ENCODE measurements at places on chromosomes 7 and 10.

DNA sequence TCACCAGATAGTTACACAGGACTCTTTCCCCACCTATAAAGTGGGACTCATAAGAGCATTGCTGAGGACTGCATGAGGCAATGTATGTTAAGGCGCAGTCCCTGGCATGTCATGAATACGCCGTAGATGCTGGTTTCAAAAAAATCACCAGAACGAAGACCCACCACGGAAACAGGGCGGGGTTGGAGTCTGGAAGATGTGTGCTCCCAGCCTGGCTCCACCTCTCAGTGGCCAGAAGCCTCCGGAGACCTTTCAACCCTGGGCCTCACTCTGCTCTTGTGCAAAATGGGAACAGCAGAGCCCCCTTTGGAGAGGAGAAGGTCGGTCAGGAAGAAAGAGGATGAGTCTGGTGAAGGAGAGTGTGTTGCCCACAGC, 12.4 kb upstream of the ZMIZ1 start:
- no peak for DNase-seq

DNA sequence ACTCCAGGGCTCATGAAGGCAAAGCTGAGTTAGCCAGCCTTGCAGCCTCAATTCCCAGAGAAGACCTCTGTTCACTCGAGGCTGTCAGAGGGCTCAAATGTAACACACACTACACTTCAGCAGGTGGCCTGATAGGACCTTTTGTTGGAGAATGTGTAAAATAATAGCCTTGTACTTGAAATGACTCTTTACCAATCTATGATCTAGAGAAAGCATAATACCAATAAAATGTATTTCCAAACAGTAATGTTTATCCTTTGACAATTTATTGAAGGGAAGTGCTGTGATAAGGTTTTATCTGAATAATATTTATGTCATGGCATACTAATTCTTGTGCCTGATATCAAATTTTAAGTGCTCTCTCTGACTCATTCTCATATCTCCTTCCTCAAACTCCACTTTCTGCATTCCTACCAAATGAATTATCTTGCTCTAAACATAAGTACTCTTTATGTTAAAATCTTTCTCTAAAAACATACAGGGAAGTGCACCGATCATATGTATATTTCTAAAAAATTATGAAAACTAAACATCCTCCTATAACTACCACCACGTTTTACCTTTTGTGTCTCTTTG, 20.9 kb downstream of the CYP3A7 start:
- DNase-seq, result no peak

DNA sequence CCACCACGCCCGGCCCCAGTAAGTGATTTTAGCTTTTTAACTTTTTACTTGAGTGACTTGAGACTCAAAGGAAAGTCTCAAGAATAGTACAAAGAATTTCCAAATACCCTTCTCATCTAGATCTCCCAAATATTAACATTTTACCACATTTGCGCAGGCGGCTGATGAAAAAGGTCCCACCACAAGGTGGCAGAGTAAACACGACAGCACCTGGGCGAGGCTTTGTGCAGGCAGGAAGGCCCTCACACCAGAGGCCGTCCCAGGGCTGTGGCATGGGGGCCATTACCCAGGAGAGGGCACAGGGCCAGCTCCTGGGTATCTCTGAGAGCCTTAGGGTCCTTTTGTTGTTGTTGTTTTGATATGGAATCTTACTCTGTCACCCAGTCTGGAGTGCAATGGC, 50.0 kb upstream of the WIPI2 start:
- no peak for DNase-seq

GRCh38 chr10:121766426-121766825, 161.4 kb downstream of the ATE1 start:
- no peak for DNase-seq

DNA sequence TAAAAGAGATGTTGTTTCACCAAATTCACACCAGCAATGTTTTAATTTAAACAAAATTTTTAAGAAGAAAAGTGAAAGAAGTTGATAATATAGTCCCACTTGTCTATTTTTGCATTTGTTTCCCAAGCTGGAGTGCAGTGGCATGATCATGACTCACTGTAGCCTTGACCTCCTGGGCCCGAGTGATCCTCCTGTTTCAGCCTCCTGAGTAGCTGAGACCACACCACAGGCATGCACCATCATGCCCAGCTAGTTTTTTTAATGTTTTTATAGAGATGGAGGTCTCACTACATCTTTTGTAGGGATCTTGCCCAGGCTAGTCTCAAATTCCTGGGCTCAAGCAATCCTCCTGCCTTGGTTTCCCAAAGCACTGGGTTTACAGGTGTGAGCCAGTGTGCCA, 14.1 kb upstream of the NDUFA5 start:
- no peak for DNase-seq

- no peak for DNase-seq
Observed at GRCh38 chr7:19589446-19589845, 119.4 kb downstream of the POLR1F start.

DNA sequence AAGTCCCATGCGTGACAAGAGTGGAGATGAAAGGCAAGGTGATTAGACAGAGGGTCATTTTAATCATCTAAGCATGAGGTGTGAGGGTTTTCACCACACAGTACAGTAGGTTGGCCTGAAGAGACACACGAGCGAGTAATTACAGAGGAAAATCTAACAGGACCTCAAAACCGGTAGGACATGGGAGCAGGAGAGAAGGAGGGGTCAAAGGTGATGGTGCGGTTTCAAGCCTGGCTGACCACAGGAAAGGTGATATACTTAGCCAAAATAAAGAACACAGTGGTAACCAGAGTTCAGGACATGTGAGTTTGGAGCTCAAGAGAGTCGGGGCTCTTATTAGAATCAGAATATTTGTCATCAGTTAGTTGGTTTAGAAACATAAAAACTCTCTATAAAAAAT, 20.0 kb downstream of the GLI3 start:
- no peak for DNase-seq

GRCh38 chr10:62818426-62819011, 2.4 kb upstream of the EGR2 start:
- DNase-seq, result peak; percentile 57

GRCh38 chr7:70093205-70093904, 495.1 kb downstream of the AUTS2 start:
- no peak for DNase-seq

- DNase-seq, result no peak
Observed at GRCh38 chr10:99850021-99850766, 67.8 kb downstream of the ABCC2 start.

GRCh38 chr10:62044566-62044965, 143.1 kb downstream of the ARID5B start:
- DNase-seq, result no peak

GRCh38 chr10:130847170-130847569, 464.4 kb downstream of the TCERG1L start:
- DNase-seq, result no peak

DNA sequence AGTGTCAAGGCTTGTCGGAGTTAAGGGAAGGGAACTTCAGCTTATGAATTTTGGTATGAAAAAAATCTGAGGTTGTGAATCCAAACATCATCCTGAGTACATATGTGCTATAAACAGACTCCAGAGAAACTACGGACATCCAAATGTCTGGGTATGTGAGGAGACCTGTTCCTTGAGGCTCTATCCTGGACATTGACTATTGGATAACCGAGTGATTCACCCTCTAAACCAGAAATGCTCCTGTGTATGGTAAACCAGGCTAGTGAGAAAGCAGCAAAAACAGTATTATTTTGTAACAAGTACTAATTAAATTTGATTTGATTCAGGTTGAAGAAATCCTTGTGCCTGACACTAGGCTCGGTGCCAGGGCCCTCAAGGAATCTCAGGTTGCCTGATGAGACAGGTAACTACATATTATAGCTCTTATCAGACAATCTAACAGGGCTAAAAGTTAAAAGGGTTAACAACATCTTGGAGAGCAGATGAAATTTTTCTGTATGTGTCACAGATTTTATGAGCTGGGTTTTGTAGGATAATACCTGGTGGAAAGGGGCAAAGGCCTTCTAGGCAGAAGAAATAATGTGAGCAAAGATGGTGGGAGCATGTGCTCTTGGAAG, 10.4 kb upstream of the STOX1 start:
- no peak for DNase-seq

- no peak for DNase-seq
Observed at GRCh38 chr10:74909670-74910069, 83.3 kb downstream of the KAT6B start.

DNA sequence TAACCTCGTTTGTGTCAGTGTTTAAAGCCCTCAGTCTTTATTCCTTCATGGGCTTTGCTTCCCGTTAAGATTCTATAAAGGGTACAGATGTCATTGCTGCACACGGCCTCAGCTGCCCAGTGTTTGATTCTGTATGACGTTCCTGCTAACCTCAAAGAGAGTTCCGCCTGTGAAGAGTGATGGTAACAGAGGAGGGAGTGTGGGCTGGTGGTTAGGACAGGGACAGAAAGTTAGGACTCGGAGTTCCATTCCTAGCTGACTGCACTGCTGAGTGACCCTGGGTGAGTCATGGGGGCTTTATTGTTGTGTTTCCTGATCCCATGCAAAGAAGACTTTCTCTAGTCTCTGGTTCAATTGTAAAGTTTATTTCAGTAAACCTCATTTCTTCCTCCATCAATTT, 227.1 kb downstream of the DYNC1I1 start:
- no peak for DNase-seq

- no peak for DNase-seq
Observed at GRCh38 chr7:13115157-13115772, 427.8 kb downstream of the ARL4A start.

GRCh38 chr7:16589881-16590280, 55.7 kb downstream of the ANKMY2 start:
- no peak for DNase-seq

DNA sequence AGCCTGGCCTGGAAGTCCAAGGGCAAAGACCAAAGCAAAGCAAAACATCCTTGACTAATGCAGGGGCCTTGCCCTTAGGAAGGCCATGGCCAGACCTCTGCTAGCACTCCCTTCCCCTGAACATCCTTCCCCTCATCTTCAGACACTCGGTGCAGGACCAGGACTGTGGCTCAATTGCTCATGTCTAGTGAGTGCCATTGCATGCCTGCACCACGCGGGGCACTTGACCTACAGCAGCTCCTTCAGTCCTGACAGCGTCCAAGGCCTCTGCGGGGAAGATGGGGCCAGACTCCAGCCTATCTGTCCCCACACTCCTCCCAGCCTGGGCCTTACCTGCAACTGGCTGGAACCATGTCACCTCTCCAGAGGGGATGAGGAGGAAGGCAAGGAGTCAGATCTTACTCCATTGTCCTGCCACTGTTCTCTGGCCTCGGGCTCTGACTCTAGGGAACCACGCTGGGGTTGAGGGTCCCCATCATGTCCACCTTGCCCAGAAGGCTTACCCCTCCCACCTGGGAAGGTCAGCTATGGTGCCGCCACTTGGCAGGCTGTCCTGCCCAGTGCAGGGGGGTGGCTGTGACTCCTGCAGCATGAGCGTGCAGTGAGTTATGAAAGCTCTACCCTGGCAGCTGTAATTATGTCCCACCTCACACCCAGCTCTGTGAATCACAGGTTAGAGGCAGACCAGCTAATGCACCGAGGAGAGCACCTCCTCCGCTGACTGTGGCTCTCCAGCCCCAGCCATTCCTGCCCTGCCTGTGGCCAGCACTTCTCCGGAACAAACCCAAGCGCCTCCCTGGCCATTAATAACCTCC, 16.1 kb downstream of the DRGX start:
- DNase-seq, result no peak

- DNase-seq, result no peak
Observed at GRCh38 chr7:152544481-152544927, 108.7 kb upstream of the KMT2C start.

DNA sequence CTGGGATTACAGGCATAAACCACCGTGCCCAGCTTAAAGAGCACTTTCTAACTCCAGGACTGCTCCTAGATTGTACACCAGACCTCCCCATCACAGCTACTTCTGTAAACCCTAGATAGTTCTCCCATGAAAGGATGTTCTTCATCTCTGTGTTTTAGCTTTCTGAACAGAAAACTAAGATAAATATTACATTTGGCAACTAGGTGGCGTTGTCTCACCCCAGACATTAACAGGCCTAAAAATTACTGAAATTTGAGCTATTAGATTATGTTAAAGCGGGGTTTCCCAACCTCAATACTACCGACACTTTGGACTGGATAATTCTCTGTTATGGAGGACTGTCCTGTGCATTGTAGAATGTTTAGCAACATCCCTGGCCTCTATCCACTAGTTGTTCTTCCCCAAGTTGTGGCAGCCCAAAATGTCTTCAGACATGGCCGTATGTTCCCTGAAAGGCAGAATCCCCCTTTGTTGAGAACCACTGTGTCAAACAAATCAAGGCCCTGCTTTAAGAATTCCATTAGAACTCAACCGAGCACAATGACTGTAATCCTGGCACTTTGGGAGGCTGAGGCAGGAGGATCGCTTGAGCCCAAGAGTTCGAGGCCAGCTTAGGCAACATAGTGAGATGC, 19.1 kb downstream of the ATOH7 start:
- DNase-seq, result no peak

- DNase-seq, result no peak
Observed at GRCh38 chr10:4306871-4307270, 519.1 kb upstream of the AKR1E2 start.

- DNase-seq, result no peak
Observed at GRCh38 chr7:17651863-17652385, 288.4 kb downstream of the SNX13 start.

DNA sequence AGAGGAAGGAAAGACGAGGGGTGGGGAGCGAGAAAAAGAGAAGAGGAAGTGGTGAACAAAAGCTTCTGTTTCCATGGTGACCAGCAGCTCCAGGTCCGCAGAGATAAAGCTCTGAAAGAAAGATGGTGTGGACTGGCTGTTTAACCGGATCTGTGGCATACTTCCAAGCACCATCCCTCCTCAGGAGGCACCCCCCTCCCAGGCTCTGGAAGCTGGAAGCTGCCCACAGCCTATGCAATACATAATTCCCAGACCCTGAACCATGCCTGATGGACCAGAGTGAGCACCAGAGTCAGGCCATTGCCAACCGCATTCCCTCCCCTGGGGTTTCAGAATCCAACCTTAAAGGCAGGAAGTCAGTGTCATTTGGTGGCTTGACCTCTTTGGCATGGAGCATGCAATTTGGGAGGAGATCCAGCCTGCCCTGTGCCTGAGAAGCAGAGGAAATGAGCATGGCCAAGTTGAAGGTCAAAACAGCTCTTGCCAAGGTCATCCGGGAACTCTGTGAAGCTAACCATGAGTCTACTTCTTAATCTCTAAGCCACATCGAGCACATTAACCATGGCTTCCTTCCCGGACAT, 22.2 kb upstream of the CPXM2 start:
- DNase-seq, result no peak

DNA sequence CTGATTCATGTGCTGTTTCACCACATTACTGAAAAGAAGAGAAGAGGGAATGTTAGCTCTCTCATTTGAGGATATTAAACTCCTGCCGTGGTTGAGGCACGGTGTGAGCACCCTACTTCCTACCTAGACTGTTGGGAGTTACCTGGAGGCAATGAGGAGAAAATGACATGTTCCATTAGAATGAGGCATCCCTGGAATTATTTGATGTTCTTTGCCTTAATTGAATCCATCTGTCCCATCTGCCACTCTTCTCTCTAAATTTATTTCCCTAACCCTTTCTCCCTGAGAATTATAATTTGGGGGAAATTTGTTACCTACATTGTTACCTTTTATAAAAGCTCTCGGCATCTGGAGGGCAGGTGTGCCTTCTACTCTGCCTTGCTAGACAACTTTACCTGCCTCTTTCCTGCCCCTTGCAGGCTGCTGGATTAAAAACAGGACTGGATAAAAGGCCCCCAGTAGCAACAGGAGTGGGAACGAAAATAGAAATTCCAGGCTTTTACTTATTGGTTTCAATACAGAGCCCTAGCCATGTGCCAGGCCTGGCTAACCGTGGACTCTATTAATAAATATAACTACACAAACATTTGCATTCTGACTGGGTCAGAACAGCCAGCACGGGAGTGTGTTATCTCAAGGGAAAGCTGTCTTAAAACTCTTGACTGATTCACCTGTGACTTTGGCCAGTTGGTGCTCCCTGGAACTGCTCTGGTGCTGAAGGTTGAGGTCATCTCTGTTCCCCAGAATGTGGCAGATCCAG, 4.4 kb upstream of the ATXN7L1 start:
- DNase-seq, result no peak

All from activated CD4-positive, alpha-beta T cell treated with anti-CD3 and anti-CD28 coated beads, Interleukin-2, amount 50 U/mL, for 4 hours (primary cell).